Vagina (tissue), 2 donors: ENCODE measurements at places on chromosomes 16 and 17.

- no peak for DNase-seq
Observed at GRCh38 chr16:5906351-5906750, 808.8 kb upstream of the EEF2KMT start.

- DNase-seq: peak; percentile 91
Observed at GRCh38 chr16:71894229-71894920, 956 bp upstream of the IST1 start.

- DNase-seq: no peak
Observed at GRCh38 chr17:58050966-58051365, 32.3 kb upstream of the DYNLL2 start.

- no peak for DNase-seq
Observed at GRCh38 chr17:1159431-1160180, 20.2 kb downstream of the ABR start.

DNA sequence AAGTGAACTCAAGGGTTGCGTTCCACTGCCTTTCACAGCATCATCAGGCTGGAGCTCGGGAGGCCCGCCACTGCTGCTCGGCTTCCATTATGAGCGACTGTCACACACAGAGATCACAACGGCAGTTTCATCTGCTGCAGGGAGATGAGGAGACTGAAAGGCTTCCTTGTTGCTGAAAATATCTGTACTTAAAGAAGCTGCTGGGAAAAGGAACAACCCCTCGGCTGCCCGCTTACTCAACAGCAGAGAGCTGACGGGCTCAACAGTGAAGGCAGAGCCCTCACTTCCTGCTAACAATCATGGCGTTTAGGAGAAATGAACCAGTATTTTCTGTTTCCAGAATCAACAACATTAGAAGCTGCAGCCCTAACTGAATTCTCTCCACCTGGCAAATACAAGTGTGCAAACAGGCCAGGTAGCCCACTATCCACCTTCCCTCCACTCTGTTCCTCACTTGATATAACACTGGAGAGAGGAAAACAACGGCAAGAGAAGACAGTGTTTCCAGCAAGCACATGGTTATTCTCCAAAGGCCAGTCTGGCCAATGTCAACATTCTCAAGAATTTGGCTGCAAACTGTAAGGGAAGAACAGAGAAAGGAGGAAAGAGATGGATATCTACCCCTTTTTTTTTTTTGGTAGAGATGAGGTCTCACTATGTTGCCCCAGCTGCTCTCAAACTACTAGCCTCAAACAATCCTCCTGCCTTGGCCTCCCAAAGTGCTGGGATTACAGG, 33.7 kb downstream of the MBTPS1 start:
- no peak for DNase-seq

DNA sequence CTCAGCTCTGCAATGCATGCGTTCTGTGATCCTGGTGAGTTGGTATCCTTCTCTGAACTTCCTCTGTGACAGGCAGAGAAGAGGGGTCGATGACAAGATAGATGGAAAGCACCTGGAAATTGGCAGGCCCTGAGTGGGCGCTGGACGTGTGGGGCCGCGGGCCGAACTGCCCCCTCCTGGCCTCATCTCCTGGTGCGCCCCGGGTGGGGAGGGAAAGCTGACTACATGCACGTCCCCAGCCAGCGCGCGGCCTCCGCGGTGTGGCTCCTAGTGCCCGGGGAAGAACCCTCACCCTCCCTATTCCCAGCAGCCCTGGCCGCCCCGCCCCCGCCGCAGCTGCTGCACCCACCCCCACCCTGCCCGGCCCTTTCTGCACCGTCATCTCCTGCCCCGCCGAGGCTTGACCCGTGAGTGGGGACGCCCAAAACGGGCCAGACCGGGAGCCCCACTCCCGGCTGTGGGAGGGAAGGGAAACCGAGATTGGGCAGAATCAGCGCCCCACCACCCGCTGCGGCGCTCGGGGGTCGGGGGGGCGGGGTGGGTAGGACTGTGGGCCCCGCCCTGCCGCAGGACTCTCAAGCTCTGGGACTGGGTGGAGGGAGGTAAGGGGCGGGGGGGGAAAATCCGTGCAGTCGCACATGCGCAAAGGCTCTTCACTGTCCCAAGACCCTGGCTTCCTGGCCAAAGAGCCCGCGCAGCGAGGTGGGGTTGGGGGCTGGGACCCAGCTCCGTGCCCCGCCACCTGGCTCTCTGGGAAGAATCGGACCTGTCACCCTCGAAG, at the start of gene NOL3:
TSS of gene NOL3 (plus strand) at position 371 of the 781 bp plus-strand sequence.
- DNase-seq: no peak

DNA sequence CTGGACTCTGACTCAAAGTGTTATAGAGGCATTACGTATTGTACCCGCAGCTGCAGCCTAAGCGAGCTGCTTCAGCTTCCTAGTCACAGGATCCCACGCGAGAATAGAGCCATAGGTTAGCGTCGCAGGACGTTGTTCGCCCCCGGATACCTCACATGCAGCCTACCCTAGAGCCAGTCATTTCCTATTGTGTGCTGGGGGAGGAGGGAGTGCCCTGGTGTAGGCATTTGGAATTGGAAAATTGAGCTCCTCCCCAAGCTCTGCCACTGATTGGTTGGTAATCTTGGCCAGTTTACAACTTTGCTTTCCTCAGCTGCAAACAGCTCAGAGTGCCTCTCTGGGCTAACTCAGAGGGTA, 530 bp downstream of the NAA60 start:
- DNase-seq: no peak

- no peak for DNase-seq
Observed at GRCh38 chr17:18991531-18992315, 12.8 kb downstream of the FAM83G start.
